GDM1 (cell line): ENCODE measurements at places on chromosomes 6 and 20.

- DNase-seq: no peak
Observed at GRCh38 chr20:55090286-55090685, 614.9 kb downstream of the DOK5 start.

DNA sequence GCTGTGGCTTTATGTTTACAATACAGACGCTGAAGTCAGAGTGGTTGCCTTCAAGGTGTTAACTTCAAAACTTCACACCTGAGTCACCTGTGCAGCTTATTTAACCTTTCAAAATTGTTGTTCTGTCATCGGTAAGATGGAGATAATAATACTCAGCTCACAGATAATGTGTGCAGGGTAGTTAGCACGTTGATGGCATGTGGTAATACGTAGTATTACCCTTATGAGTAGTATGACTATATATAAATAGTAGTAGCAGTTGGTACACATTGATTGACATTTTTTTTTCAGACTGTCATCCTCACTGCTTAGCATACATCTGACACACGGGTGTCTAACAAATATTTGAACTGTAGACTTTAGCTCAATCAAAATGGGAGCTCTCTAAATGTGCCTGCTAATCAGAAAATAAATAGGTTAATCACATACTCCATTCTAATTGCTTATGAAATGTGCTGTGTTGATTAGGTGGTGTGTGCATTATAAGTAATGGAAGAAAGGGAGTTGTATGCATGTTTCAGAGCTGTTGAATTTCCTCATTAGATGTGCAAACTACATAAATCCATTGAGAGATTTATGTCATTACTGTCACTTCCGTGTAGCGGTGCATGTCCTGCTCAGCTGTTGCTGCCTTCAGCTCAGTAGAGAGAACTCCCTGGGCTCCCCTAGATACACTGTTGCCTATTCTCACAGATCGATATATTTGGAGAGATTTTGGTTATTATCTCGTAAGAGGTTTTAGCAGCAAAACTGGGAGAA lies 11.2 kb upstream of the MROH8 start:
- no peak for DNase-seq

- no peak for DNase-seq
Observed at GRCh38 chr6:26592649-26593048, 4.1 kb upstream of the ABT1 start.

DNA sequence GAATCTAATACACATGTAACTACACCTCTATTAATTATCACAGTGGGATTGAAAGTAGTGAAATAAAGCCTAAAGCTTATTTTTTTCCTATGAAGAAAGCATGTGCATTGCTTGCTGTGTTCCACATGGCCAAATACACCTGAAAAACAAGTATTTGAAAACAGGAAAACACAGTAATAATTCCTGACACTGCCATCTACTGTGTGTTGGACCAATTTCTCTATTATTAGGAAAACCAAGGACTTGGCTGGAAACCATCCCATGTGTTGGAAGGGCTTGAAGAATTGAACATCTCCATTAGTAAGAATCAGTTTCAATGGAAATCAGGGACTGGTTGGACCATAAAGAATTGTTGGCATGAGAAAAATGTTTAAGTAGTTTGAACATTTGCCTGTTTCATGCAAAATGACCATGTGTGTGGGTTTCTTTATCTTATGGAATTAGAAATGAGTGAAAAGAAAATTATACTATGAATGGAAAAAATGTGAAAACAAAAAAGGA lies 124.1 kb downstream of the PHF3 start:
- DNase-seq: no peak

DNA sequence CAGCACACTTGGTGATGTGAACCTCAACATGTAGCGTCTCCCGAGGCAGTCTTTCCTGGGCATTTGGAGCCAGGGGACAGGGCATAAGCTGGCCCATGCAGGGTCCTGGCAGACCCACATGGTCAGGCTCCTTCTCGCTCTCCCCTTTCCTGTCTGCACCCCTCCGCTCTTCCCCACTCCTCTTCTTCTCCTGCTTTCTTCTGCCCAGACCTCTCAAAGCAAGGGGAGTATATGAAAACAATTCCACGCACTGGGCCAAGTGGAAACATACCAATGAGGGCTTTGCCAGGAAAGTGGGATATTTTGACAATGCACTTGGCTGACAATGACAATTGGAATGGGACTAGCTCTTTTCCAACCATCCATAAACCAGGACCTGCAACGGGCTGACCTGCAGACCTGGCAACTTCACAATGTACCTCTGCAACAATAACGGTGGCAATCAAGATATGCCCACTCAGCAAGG lies 58.9 kb upstream of the TRAF3IP2 start:
- DNase-seq: no peak

DNA sequence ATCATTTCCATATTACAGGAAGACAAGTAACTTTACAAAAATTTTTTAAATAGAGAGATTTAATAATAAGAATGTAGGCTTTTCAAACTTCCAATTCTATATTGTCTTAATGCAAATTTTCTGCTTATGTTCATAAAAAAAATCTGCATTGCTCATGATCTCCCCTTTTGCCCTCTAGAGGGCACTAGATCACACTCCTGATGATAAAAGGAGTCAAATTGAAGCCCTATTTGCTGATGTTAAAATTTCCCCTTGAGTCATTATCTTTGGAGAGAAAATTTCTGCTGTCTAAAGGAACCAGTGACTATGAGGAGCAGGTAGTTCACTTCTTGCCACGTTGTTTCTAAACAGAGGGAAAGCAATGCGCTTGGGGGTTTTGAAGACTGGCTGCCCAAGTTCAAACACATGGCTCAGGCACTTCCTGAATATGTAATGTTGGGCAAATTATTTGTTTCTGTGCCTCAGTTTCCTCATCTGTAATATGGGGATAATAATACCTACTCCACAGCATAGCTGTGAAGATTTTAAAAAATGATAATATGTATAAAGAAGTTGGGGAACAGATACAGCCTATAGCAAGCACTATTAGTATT lies 874.2 kb downstream of the TFAP2A start:
- no peak for DNase-seq

DNA sequence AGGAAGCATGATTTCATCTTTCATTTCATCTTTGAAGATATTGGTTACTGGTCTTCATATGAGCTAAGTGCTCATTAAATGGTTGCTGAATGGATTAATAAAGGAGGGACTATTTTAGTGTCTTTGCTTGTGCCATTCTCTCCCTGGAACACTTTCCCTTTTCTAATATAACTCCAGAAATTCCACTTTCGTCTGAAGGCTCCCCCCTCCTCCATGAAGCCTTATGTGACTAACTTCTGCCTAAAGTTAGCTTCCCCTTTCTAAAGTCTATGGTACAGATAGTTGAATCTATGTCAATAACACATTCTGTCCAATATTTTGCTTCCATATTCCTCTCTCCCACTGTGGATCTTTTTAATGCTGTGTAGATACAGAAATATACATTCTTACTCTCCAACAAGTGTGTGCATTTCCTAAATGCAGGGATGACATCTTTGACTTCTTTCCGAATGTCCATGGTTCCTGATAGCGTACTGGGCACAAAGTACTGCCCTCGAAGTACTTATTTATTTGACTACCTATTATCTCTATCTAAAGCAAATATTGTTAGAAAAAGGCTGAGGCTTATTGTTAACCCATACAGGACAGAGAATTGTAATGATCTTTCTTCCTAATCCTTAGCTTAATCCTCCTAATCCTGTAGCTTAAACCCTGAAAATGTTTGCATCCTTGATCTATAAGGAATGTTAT lies 84.7 kb upstream of the ELOVL5 start:
- no peak for DNase-seq

DNA sequence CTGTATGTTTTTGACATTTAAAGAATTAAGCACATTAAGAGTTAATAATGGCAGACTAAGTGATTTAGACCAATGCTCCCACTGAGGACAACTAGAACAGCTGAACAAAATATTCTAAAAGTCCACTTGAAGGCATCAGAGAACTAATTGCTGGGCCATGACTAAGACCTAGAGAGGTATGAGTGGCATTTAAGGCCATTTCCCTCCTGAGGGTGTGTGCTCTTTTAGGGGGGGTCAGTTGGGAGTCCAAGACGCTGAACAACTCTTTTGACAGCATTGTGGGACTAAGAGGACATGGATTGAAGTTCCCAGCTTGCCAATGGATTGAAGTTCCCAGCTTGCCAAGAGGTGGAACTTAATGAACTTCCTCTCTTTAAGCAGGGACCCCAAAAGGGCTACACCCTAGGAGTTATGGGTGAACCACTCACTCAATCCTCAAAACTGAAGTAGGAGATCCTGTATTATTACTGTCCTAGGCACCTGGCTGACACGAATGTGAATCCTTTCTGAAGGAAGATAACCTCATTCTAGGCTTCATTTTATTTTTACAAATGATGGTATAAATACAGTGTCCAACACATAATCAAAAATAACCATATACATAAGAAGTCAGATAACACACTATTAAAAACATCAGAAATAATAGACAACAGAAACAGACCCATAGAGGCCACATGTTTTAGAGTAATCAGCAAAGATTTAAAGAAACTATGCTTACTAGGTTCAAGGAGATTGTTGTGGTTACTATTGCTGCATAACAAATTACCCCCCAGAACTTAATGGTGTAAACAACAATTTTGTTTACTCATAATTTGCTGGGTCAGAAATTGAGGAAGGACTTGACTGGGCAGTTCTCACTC lies 175.1 kb downstream of the VEGFA start:
- DNase-seq: no peak

DNA sequence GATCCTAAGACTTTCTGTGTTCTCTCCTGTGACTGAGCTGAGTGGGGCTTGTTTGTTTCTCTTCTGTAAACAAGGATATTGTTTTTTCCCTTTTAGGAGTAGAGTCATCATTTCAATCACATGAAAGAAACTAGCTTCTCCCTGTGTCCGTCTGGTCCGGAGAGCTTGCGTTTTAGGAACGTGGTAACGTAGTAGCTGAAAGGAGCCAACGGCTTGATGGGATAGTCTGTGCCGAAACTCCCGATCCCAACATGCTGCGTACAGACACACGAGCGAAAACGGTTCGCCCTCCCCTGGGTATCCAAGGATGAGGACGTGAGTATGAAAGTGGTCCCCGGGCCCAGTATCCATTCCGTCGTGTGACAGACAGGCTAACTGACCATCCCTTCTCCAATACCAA lies 146.5 kb downstream of the ZMYND8 start:
- no peak for DNase-seq

DNA sequence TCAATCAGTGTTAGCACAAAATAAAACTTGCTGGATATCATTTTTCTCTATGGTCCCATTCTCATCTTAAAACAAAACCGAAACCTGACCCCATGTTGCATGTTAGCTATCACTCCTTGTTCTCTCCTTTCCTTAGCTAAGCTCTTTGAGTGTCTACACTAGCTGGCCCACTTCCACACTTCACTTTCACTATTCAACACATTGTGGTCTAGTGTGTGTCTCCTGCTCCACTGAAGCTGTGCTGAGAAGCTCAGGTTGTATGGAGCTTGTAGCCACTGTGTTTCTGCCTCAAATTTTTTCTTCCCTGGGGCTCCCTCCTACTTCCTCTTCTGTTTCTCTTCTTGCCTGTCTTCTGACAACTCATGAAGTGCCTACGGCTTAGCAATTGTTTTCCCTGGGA lies 223.0 kb downstream of the NKAIN2 start:
- no peak for DNase-seq

DNA sequence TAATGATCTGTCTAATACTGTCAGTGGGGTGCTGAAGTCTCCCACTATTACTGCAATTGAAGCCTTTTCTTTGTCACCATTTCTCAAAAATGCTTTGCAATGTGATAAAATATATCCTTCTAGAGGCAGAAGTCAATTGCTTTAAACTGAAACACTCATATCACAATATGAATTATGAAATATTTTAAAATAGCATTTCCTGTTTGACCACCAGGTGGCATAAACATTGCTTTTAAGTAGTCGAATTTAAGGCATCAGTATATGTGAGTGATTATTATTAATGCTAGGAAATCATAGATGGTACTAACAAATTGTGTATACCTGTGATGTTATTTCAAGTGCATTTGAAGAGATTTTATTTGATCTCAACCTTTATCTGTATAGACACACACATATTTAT lies 87.5 kb downstream of the MEI4 start:
- no peak for DNase-seq

- DNase-seq: no peak
Observed at GRCh38 chr6:84927551-84927950, 163.2 kb upstream of the TBX18 start.

DNA sequence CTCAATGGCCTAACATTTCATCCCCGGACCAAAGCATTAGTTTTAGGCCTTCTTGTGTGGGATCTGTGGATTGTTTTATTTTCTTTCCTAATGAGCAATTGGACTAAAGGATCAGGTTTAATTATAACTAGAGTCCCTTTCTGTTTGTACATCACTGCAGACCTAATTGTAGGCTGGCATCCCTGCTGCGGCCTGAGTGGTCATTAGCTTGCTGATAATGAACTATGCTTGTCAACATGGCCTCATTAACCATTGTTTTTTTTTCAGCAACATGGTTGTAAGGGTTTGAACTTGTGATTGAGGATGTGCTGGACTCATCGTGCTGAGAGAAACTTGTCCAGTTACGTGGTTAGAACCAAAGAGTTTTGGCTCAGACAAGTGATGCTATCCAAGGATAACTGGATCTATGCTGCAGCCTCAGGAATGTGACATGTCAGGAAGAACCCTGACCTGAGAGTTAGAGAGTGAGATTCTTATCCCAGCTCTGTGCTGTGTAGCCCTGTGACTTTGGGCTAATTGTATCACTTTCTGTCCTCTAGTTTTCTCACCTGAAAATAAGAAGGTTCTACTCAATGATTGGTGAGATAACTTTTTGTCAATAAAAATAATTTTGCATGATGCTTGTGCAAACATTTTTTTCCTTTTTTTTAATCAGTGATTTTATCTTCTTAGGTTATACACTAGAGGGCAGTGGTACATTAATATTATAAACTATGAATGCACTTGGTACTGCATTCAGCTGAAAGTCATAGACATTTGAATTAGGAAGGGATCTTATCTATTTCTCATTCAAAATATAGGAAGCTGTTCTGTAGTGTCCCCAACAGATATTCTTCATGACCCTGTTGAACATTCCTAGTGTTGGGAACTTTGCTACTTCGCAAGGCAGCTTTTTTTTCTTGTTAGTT lies 140.9 kb downstream of the RNF144B start:
- DNase-seq: no peak

GRCh38 chr6:32178547-32179440 lies 589 bp downstream of the RNF5 start:
- DNase-seq: no peak

- no peak for DNase-seq
Observed at GRCh38 chr6:155084431-155085123, 89.5 kb downstream of the TIAM2 start.

DNA sequence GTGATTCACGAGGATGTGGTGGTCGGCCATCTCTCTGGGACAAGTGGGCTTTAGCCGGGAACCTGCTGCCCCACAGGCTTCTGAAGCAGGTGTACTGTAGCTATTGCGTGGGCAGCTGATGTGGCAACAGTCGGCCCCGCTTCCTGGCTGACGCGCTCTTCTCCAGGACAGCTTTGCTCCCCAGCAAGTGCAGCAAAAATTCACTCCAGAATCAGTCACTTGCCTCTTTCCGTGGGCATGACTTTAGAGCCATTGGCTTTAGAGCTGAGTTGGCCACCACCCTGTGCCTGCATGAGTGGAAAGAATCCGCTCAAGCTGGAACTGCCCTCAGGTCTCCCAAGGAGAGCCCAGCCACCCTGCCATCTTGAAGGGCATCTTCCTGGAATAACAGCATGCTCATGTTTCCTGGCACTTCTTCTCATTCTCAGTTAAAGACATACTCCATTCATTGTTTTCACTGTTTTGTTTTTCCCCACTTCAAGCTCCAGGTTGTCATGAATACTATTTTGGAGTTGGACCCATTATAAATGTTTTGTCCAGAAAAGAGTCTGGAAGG lies 178.3 kb downstream of the ZDHHC14 start:
- DNase-seq: no peak

GRCh38 chr6:158567871-158568401 lies 8.0 kb downstream of the TMEM181 start:
- DNase-seq: no peak

- no peak for DNase-seq
Observed at GRCh38 chr20:49603209-49603627, 35.3 kb upstream of the PTGIS start.
